Activated CD4-positive, alpha-beta T cell treated with anti-CD3 and anti-CD28 coated beads, Interleukin-2, amount 50 U/mL, for 4 hours (primary cell): ENCODE measurements at places on chromosomes 6 and 20.

- DNase-seq = no peak
Measured at GRCh38 chr6:145783796-145784195, 30.8 kb downstream of the FBXO30 start.

DNA sequence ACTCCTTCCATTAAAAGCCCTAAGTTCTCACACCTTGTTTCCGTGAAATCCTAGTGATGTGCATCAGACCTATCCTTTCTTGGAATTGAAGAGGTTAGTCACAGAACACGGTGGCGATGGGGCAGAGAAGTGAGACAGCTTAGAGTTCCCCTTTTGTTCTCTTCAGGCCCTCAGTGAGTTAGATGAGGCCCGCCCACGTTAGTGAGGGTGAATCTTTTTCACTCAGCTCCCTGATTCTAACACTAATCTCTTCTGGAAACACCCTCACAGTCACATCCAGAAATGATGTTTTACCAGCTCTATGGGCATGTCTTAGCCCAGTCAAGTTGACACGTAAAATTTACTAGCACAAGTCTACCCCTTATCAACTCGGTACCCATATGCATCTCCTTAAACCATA is 172.7 kb upstream of the NOX3 start:
- no peak for DNase-seq

DNA sequence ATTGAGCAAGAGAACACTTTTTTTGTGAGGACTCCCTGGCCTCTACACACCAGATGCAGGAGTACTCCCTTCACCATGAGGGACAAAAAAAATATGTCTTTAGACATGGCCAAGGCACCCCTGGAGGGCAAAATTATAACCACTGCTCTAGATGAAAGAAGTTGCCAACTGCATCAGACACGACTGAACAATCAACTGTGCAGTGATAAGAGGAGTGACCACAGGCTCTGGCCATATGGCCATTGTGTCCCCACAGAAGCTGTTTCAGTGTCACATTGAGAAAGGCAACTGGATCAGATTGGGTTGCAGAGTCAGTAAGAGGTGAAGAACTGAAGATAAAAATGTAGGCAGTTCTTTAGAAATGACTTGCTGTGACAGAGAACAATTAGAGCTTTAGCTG is 85.7 kb downstream of the C6orf118 start:
- DNase-seq = no peak

DNA sequence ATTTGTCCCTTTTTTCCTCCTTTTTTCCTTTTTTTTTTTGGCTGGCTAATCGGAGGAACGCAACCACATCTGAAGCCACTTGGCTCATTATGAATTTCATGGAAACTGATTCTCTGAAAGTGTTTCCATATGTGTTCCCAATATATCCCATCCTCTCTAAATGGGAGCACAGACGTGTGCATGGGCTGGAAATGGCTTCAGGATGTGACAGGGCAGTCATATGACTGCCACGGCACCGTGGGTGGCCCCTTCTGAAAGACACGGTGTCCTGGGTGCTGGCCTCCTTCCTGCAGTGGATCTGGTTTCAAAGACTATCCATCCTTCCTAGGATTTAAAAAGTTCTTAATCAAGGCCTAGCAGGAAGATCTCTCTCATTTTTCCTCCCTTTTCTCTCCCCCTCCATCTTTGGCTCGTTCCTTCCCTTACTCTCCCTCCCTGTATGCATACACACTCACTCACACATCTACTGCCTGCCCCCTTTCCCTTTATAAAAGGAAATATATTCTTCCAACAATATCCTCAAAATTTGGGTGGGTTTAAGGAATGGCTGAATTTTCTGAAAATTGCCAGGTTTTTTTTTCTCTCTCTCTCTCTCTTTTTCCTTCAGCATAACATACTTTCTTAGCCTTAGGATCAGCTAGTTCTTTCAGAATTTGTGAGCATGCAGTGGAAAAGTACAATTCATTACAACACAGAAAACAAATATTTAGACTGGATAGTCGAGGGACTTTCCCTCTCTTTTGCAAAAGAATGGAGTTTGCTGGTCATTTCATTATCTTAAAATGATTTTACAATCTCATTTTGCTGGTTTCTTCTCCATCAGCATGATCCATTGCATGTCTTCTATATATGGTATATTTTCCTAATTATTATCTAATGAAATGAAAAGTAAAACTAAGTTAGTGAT is 161.2 kb upstream of the SUPT3H start:
- no peak for DNase-seq

DNA sequence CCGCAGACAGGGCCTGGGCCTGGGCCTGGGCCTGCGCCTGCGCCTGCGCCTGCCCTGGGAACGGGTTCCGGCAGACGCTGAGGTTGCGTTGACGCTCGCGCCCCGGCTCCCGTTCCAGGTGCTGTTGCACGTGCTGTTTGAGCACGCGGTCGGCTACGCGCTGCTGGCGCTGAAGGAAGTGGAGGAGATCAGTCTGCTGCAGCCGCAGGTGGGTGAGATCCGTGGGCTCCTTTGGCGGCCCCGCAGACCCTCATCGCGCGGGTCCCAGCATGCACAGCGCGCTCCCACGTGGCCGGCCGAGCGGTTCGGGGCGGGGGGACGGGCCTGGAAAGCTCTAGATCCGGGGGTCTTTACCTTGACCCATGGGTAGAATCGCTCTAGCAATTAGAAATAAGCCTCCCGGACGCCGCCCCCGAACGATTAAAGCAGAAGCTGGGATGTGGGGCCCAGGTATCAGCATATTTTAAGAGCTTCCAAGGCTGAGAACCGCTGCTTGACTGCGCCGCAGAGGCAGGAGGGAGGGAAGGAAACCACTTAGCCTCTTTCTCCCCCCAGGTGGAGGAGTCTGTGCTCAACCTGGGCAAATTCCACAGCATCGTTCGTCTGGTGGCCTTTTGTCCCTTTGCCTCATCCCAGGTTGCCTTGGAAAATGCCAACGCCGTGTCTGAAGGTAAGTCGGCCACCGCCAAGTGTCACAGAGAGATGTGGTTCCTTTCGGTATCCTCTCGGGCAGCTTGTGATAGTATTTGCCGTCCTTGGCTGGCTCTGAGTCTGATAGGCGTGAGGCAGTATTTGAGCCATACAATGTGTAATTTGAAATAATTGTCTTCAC is 508 bp downstream of the NOP56 start:
- DNase-seq = peak; percentile 45

- no peak for DNase-seq
Measured at GRCh38 chr6:111260570-111261298, 173.4 kb downstream of the SLC16A10 start.

- no peak for DNase-seq
Measured at GRCh38 chr6:109523478-109523877, 40.5 kb upstream of the ZBTB24 start.

- DNase-seq = no peak
Measured at GRCh38 chr20:52076164-52076563, 115.4 kb downstream of the ZFP64 start.

DNA sequence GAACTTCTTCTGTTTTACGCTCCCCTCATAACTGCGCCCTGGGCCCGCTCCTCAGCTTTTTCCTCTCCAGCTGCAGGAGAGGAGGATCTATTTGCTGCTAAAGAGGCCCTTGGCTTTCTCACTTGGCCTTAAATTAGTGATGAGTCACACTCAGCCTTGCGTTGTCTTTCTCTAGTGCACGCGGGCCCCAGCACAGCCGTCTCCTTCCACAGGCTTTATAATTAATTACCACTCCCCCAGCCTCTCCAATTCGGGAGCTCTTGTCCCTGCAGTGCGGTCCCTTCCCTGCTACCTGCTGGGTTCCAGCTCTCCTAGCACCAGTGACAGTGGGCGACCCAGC is 25.2 kb downstream of the PACSIN1 start:
- no peak for DNase-seq

DNA sequence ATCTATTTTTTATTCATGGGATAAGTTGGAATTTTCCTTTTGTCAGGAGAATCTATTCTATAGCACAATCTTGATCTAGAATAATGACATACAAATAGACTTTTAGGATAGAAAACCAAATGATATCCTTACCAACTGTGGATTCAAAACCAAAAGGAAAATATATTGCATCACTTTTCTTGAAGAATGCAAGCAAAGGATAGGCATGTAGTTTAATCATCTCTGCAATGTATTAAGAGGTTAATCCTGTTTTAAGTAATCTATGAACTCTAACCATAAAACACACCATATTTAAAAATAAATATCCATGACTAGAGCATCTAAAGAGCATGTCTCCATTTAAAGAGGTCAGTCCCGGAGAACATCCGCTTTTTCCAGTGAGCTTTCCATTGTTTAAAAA is 106.7 kb upstream of the CNKSR3 start:
- DNase-seq = no peak

- no peak for DNase-seq
Measured at GRCh38 chr20:14820771-14821170, 483.4 kb upstream of the FLRT3 start.

DNA sequence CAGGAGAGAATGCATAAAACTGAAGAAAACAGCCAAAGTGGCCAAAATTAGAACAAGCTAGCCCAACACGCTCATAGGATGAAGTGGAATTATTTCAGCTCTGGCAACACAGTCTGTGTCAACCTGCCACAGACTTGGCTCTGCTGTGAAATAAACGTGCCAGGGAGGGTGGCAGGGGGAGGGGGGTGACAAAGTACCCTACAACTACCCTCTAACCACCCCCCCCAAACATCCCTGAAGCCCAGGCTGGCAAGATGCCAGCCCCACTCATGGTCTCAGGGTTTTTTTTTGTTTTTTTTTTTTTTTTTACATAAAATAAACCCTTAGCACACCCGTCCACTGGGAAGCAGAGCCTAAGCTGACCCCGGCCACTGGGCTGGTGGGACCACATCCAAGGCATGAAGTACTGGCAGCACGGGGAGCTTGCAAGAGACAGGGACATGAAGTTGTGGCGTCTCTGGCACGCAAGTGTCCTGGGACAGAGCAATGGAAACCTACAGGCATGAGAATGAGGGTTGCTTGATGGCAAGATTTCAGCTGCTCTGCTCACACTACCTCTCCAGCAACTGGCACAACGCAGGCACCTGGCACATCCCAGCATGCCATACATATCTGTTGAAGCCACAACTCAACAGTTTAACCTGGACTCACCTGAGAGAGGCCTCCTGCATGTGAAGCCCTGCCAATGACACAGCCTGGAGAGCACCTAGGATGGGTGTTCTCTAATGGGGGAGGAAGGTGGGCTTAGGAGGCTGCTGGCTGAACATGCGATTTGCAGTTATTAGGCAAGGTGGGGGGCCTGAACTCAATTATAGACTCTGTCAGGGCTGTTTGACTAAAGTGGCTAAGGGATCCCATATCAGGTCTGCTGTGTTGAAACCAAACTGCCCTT is 76.4 kb downstream of the TRAM2 start:
- DNase-seq = no peak

DNA sequence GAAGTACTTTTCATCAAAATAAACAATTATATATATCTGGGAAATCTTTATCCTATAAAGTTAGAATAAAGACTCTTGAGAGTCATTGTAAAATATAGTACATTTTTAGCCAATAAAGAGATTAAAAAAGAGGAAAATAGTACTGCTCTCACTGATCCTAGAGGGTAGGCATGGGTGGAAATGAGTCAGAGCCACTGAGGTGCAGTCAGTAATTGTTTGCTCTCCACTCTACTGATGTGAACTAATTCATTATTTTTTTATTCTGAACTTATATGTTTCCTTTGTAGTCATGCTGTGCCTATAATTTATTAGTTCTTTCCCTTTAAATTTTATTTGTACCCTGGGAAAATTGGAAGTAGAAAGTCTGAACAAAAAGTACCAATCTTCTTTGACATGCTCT is 1359.4 kb upstream of the GJE1 start:
- no peak for DNase-seq

GRCh38 chr6:45959534-45960145 is 56.0 kb downstream of the CLIC5 start:
- no peak for DNase-seq

DNA sequence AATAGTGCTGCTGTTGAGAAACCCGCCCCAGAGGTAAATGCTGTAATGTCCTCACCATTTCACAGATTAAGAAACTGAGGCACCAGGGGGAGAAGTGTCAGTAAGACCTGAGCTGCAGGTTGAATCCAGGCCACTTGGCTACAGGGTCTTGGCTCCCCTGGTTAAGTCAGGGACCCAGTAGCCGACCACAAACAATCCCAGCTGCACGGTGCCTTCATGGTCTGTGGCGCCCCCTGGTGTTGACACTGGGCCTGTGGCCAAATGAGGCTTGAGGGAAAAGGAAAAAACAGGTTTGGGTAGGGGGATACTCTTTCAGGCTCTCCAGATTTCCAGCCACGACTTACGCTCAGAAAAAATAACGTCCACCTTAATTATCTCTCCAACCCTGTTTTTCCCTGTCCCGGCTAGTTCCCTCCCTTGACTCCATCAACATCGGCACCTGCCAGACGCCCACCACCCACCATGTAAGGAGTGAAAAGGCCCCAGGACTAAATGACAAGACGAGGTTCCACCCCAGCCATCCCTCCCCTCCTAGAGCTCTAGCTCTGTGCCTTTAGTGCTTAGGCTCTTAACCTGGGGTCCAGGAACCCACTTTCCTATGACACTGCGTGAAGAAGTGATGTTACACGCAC is 47.7 kb upstream of the POLR1H start:
- no peak for DNase-seq

DNA sequence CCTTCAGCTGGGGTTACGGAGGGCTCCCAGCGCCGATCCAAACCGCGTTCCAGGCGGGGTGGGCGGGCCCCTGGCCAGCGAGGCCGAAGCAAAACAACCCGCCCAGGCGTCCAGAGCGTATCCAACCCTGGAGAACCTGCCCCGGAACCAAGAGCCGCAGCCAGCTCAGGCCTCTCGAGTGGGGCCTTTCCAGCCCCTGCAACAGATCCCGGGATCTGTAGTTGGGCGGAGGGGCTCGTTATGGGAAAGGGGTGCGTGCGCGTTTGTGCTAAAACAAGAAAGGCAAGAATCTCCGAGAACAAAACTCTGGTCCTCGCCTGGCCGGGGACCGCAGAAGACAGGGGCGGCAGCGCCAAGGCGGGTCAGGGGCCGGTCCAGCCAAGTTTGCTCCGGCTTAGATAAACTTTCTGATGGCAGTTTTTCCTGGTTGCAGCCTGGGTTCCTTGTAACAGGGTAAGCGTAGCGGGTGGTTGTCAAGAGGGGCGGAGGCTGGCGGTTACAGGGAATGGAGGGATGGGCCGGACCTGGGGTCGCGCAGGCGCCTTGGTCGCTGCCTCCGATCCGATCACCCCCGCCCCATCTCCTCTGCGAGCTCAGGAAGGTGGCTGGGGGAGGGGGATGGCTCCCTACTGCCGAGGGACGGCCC is 448 bp upstream of the RIN2 start:
- DNase-seq = no peak
